ENCODE measurements at places on chromosomes 2 and 18.

DNA sequence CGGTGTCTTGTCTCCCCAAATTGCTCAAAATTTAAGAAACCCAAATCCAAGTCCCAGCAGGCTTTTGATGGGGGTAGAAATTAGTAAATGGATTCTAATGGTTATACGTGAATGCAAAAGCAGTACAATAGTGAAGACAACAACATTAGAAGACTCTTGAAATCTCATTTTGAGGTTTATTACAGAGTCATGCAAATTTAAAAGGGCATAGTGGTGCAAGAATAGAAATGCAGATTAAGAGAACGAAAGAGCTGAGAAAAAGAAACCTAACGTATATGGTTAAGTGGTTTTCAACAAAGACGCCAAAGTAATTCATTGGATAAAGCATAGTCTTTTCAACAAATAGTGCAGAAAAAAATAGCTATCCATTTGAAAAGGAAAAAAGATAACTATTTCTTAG, 33.2 kb upstream of the CXXC1 start:
- DNase-seq = no peak

- DNase-seq = no peak
Observed at GRCh38 chr2:231693956-231694355, 14.4 kb upstream of the PTMA start.

- DNase-seq = no peak
Observed at GRCh38 chr18:41009926-41010325, 945.1 kb upstream of the PIK3C3 start.

DNA sequence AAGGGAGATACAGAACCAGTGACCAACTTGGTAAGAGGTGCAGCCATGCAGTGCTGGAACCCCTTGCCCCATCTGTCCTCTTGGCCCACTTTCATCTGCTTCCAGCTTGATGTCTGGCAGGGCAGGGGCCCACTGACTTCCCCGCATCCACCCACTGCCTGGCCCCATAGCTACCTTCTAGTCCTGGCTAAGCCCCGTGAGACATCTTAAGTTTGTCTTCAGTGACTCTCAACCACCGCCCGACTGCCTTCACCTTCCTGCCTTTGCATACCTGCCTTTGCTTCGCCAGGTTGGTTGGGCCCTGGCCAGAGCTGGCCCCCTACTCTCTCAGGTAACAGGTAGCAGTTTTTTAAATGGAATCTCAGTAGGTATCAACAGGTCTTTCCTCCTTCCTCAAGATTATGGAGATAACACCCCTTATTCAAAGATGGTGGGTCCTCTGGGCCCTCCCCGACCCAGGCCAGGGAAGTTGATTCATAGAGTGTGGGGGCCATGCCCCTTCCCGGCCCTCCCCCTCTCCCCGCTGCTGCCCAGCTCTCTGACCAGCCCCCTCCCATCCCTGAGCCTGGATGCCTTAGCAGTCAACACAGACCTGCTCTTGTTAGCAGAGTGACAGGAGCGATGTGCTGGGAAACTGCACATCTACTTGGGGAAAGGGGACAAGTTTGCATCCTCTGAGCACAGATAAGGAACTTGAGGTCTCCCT, 2.8 kb downstream of the ARID5A start:
- DNase-seq = no peak

DNA sequence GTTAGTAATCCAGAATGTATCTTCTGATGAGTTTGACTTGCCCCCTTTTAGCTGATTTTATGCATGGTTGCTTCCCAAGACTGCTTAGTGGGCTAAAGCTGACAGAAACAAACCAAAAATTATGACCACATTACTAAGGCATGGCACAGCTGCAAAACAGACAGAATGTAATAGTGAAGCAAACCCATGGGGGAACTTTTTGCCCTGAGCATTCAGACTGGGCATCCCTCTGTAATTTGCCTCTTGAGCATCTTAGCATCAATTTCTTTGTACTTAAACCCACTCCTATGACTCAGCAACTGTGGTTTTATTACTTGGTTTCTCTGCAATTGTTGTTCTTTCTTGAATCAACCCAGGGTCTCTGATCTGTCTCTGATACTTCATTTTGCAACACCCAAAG, 487.3 kb upstream of the DCC start:
- no peak for DNase-seq

- no peak for DNase-seq
Observed at GRCh38 chr2:117686699-117687098, 127.8 kb upstream of the DDX18 start.

DNA sequence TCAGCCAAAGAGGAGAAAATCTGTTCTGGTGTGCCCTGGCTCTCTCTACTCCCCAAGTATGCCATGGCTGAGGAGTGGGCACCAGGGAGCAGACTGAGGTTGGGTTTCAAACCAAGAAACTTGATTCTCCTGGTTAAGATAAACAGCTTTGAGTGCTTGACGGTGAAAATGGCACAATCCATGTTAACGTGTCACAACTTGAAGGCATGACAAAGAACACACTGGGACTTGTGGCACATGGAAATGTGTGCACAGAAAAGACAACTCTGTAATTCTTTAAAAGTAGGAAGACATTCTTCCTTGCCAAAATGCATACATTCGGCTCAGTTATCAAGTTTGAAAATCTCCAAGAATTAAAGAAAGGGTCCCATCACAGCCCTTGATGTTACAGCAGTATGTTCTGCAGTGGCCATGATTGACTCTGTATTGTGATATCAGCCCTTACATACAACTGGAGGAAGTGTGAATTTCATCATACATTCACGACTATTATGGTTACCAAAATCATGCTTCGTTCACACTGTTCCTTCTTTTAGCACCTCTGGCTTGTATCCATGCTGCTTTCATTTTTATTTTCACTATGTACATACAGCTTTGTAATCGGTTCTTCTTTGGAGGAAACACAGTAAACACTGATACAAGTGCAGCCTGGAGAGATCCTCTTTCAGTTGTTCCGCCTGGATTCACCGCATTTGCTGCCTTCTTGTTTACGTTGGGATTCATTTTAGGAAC, 15.6 kb upstream of the ACTG2 start:
- DNase-seq = peak; percentile 2

- no peak for DNase-seq
Observed at GRCh38 chr2:178485356-178485755, 5.1 kb downstream of the PLEKHA3 start.

GRCh38 chr18:37424507-37424906, 141.1 kb downstream of the CELF4 start:
- DNase-seq = no peak

GRCh38 chr2:145408980-145409379, 889.1 kb upstream of the ZEB2 start:
- no peak for DNase-seq

DNA sequence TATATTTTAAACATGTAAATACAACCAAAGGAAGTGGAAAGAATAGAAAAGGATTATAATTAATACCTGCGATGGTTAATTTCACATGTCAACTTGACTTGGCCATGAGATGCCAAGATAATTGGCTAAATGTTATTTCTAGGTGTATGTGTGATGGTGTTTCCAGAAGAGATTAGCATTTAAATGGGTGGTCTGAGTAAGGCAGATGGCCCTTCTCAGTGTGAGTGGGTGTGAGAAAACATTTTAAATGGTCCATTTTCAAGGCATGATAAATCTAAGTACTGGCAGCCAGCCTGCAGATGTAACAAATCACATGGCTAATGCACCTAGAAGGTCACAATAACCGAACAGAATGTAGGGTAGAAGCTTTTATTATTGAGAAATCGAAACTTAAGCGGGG, 99.6 kb upstream of the CDH7 start:
- no peak for DNase-seq

GRCh38 chr18:48815581-48816324, 135.0 kb downstream of the SMAD7 start:
- no peak for DNase-seq

- DNase-seq = no peak
Observed at GRCh38 chr2:19072161-19072560, 286.3 kb downstream of the OSR1 start.

DNA sequence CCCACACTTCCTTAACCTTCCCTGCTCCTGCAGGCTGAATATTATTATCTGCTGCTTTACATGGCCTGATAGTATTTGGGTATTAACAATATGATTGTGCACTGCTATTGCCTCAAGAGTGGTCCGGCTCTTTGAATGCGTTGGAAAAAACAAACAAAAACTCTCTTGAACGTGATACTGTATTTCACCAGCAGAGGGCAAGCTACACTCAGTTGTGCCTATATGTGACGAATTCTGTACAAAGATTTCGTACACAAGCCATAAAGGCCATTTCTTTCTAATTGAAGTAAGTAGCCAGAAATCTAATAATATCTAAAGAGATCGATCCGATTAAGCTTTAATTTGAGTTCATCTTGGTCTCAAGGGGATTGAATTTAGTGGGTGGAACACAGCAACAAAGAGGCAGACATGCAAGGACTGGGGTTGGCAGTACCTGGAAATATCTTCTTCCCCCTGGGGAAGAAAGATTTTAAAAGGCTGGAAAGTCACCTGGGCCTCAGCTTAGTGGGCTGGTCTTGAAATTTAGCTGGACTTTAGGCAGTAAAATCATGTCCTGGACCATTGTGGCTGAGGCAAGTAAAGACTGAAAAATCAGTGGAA, 49.3 kb upstream of the RAB6D start:
- DNase-seq = no peak

- DNase-seq = no peak
Observed at GRCh38 chr2:29703336-29703735, 218.1 kb downstream of the ALK start.

DNA sequence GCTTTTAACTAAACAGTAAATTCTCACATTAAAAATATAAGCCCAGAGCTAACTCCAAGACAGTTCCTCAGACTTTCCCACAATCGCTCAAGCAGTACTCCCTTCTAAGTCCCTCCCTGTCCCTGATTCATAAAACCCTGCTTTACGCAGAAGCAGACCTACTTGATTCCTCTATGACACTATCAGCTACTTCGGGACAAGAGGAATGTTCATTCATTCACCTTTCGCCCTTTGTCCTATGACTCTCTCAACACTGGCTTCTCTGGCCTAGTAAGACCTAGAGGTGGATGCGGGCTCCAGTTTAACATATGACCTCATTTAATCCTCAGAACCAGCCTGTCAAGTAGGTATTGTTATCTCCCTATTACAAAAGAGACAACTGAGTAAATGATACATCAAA, 10.2 kb downstream of the LPIN2 start:
- DNase-seq = no peak
